Head of caudate nucleus (tissue), 42 donors: ENCODE measurements at places on chromosomes 4 and X.

GRCh38 chrX:84873176-84873575 lies 130.5 kb upstream of the APOOL start:
- DNase-seq, result no peak

- DNase-seq, result no peak
These were observed 940 bp upstream of the UTP3 start for GRCh38 chr4:70687392-70687791.

DNA sequence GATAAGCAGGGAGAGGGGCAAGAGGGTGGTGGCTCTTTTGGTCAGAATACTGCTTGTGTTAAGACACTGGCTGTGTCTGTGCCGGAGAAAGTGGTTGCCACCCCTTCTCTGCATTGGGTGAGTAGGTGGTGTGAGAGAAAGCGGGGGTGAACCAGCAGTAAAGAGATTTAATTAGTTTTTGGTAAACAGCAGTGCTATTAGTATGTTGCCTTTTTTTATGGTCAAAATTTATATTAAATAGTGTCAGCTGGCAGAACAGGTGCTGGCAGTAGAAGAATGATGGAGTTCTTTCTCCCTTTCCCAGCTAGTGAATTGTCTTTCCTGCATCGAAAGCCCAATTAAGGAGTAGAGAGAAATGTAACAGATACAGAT lies 181.6 kb downstream of the LARP7 start:
- DNase-seq, result peak; percentile 49

GRCh38 chr4:102338405-102338804 lies 6.9 kb downstream of the SLC39A8 start:
- DNase-seq, result no peak

GRCh38 chr4:86432559-86433134 lies 72.8 kb upstream of the MAPK10 start:
- no peak for DNase-seq

GRCh38 chrX:138877746-138878145 lies 166.2 kb upstream of the FGF13 start:
- no peak for DNase-seq

GRCh38 chr4:112279025-112279881 lies 6.5 kb downstream of the TIFA start:
- no peak for DNase-seq

- DNase-seq, result no peak
These were observed 26.1 kb downstream of the ACOX3 start for GRCh38 chr4:8414377-8414776.
